Stimulated activated CD8-positive, alpha-beta memory T cell treated with anti-CD3 and anti-CD28 coated beads, Interleukin-7, amount 100 ng/mL, for 1 hour (primary cell): ENCODE measurements at places on chromosomes 11 and 22.

GRCh38 chr11:18608376-18608775 is 8.8 kb downstream of the MISFA start:
- no peak for DNase-seq

DNA sequence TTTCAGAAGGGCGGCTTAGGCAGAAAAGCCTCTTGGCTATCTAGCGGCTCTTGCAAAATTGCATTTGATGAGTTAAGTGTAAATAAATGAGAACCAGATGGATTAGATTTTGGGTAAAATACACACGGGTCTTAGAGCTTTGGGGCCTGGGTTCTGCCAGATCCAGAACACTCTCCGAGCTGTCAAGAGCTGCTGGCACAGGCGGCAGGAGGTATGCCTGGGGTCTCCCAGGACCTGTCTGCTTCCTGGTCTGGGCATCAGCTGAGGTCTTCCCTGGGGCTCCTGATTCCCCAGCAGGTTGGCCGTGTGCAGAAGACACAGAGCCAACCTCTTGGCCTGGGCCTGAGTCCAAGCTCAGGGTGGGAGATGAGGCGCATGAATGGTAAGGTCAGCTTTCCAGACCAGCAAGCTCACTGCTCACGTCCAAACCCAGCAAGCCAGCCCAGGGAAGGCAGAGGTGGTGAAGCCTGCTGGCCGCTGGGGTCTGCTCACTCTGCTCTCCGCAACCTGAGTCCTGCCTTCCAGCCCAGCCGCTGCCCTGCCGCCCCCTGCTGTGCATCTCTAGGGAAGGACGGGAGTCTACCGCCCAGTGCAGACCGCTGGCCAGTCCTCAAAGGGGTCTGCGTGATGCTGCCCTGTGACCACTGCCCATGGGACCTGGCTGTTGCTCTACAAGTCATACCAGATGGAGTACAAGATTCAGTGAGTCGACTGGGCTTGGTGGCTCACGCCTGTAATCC is 44.9 kb downstream of the SCUBE1 start:
- DNase-seq: no peak

DNA sequence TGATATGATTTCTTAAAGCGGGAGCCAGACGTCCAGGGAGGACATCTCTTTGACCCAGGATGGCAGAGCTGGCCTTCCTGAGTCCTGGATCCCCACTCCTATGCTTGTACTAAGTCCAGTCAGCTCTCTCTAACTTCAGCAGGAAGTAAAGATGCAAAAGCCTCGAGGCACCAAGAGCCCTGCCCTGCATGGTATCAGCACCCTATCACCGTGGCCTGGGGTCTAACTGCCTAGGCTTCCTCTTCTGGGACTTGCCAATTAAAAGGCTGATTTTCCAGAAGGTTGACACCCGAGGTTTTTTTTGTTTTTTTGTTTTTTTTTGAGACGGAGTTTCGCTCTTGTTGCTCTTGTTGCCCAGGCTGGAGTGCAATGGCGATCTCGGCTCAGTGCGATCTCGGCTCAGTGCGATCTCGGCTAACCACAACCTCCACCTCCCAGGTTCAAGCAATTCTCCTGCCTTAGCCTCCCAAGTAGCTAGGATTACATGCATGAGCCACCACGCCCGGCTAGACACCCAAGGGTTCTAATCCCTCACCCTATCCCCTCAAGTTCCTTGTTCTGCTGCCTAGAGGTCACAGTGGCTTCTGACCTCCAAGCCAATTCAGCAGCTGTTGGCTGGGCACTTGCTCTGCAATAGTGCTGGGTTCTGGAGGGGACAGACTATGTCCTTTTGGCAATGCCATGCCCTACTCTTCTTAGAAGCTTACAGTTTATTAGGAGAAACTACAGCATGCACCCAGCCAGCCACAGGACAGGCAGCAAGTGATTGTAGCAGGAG is 50.6 kb upstream of the FTH1 start:
- no peak for DNase-seq

DNA sequence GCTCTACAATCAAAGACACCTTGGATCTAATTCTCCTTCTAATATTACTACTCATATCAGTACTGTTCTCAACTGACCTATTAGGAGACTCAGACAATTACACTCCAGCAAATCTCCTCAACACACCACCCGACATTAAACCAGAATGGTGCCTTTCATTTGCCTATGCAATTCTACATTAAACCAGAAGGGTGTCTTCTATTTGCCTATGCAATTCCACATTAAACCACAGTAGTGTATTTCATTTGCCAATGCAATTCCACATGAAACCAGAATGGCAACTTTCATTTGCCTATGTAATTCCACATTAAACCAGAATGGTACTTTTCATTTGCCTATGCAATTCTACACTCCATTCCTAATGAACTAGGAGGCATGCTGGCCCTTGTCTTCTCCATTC is 15.3 kb upstream of the APOL3 start:
- no peak for DNase-seq

DNA sequence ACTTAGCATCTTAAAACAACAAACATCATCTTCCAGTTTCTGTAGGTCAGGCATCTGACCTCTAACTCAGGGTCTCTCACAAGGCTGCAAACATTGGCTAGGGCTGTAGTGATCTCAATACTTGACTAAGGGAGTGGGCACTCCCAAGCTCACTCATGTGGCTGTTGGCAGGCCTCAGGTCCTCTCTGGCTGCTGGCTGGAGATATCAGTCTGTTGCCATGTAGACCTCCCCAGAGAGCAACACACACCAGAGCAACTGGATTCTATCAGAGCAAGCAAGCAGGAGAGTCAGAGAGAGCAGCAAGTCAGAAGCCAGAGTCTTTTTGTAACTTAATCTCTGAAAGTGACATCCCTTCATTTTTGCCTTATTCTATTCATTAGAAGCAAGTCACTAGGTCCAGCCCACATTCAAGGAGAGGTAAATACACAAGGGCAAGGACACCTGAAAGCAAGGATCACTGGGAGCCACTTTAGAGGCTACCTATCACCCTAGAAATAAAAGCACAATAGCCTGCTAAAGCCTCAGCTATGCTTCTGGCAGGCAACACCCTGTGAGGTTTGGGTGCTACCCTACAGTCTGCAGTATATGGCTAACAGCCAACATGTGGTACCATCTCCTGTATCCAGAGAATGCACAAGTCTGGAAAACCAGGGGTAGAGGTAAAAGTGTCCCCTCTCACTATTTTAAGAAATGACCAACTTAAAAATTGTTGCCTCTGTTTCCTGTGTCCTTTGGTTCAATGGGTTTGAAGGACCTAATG is 33.5 kb upstream of the CD44 start:
- DNase-seq: no peak

GRCh38 chr11:104221455-104221854 is 57.5 kb upstream of the PDGFD start:
- DNase-seq: no peak

DNA sequence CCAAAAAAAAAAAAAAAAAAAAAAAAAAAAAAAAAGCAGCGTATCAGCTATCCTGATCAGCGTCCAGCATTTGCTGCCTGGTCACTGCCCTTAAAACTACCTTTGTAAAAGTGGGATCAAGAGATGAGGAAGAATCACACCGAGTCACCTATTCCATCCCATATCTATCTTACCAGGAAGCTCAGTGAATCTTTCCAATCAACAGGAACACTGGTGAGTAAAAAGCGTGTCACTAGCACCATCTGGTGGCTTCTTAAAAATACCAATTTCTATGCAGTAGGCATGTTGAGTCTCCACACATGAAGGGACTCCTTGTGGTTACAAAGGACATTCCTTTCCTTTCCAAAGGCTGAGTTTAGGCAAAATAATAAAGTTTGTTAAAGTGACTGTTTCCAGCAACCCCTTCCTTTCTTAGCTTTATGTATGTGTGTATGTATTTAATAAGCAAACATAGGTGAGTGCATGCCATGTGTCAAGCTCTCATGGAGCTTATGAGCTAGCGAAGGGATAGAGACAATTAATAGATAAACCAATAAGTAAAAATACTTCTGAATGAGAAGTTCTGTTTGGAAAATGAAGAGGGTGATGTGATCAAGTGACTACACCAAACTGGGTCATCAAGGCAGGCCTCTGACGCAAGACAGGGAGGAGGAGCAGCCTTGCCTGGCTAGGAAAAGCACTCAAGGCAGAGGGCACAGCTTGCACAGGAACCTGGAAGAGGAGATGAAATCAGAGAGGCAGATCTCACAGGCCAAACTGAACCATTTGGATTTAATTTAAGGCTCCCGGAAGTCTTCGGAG is 13.9 kb upstream of the TP53AIP1 start:
- no peak for DNase-seq

- DNase-seq: no peak
These were observed 69.7 kb downstream of the GAB2 start for GRCh38 chr11:78347956-78348355.

DNA sequence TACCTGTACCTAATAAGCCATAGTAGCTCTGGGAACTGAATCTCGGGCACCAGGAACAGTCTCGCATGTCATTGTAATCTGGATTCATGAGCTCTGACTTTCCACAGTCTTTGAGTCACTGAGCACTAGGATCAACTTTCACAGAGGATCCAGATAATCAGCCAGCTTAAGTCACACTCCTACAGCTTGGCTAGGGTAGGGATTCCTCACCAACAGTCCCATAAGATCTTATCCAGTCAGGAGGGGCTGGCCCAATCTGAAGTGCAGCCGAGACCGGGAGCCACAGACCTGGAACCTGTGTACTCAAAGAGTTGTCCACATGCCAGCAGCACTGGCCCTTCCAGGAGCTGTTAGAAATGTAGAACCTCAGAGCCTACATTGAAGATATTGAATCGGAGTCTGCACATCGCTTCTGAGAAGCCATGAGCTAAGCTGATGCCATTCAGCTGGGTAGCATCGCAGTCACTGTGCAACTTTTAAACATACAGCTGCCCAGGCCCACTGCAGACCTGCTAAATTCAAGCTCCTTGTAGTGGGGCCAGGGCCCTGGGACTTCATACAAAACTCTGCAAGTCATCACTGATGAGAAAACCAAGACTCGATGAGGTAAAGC is 538.8 kb upstream of the B3GAT1 start:
- no peak for DNase-seq

DNA sequence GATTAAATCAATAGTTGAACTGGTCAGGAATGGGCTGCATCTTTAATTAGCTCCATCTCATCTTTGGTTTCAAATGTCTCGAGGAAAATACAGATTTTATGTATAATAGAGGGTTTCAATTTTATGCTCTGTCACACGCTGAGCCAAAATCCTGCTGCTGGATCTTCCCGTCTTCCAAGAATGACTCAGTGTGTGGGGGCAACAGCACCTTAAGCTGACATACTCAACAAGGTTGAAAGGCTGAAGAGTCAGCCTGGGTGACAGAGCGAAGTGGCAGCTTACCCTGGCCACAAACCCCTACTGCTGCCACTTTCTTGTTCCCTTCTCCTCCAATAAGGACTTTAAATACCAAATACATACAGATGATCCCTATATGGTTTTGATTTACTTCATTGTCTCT is 9.0 kb upstream of the PCF11 start:
- no peak for DNase-seq

DNA sequence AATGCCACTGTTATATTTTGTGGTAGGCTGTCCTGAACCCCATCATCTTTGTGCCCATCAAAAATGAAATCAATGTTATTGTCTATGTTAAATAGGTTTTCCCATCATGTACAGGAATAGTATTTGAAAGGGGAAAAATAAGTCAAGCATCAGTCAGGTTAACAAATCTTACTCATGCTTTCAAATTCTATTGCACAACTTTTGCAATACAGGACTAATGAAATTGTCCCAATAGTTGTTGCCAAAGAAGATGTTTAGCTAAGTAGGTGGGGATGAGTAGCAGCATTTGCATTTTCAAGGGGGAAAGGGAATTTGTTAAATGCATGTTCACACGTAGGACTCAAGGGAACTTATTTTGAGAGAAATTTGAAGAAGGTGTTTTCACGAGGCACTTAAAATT is 962.1 kb downstream of the JRKL start:
- DNase-seq: no peak

- no peak for DNase-seq
These were observed 8.2 kb downstream of the PHF21A start for GRCh38 chr11:46112961-46113607.

- DNase-seq: no peak
These were observed 7.6 kb upstream of the JHY start for GRCh38 chr11:122874991-122875390.

GRCh38 chr11:115920092-115920461 is 415.9 kb upstream of the CADM1 start:
- DNase-seq: no peak

- no peak for DNase-seq
These were observed 83.6 kb downstream of the KCNJ1 start for GRCh38 chr11:128783513-128783912.

DNA sequence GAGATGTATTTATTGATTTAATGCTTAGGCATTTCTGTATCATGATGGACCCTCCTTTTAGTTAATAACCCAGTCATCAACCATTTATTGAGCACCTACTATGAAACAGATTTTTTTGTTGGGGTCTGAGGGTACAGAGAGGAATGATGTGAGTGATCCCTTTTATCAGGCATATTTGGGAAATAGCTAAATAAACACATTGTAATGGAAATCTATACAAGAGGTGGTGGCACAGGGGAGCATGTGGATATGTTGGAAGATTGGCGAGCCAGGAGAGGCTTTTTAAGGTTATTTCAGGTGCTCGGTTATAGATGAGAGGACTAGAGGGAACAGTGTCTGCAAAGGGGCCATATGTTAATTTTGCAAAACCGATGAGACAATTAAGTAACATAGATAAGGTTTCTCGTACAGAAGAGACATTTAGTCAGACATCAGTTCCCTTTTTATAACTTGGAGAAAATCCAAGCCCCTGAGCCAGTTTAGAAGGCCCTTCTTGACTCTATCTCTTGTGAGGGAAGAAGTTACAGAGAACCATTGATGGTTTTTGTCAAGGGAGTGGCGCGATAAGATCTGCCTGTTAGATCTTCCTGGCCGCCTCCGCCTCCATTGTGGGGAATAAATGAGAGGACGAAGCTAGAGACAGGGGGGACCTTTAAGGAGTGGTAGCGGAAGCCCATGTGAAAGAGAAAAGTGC is 2.0 kb downstream of the ATXN10 start:
- DNase-seq: no peak

GRCh38 chr11:93054279-93054678 is 84.8 kb downstream of the MTNR1B start:
- no peak for DNase-seq

GRCh38 chr11:124656774-124657630 is 16.5 kb downstream of the SIAE start:
- DNase-seq: no peak
